ENCODE measurements at places on chromosomes 16 and 17. TPM values are rescaled to one million over a fixed set of nuclear protein-coding genes. Genes with fewer than 3 reads are reported as not detected.
A peak's percentile ranks its signal among the peaks of the same experiment; 100 is the strongest.

- no peak for DNase-seq
- peaks cover 10% of the 10 kb centered on the region for H3K36me3 ChIP-seq
- H3K4me3 ChIP-seq: no peak overlapping the region
- H3K4me1 ChIP-seq: no peaks in the 10 kb centered on the region
Observed at GRCh38 chr17:78687944-78688343, 94.1 kb downstream of the CYTH1 start.

DNA sequence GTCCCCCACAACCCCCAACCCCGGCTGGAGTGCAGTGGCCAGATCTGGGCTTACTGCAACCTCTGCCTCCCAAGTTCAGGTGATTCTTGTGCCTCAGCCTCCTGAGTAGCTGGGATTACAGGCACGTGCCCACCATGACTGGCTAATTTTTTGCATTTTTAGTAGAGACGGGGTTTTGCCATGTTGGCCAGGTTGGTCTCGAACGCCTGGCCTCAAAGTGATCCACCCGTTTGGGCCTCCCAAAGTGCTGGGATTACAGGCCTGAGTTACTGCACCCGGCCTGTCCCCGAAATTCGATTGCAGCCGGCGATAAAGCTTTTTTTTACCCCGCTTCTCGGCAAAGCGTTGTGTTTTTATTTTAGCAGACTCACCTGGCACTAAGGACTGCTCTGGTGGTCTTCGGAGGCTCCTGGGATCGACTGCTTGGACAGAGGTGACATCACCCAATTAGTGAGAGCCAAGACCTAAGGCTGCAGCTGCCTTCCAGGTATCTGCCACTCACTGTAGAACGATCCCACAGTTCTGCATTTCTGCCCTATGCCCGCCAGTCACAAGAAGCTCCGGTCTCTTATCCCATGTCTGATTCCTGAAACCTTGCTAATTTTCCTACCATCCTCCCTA lies 82.2 kb upstream of the ARL4D start:
- H3K4me3 ChIP-seq: no peak overlapping the region
- H3K36me3 ChIP-seq: no peaks in the 10 kb centered on the region
- no peak for DNase-seq
- no peak overlapping the region for H3K27ac ChIP-seq
- 0 out of 3 replicates have a peak, but pooled peaks cover 2% of the 10 kb centered on the region for H3K27me3 ChIP-seq
- H3K4me1 ChIP-seq: peaks cover 20% of the 10 kb centered on the region

The MLX gene
- 38.9 TPM for total RNA-seq

- no peaks in the 10 kb centered on the region for H3K27me3 ChIP-seq
- no peak overlapping the region for H3K27ac ChIP-seq
- peaks cover 26% of the 10 kb centered on the region for H3K4me1 ChIP-seq
- H3K36me3 ChIP-seq: peaks cover 19% of the 10 kb centered on the region
- DNase-seq: no peak
Observed at GRCh38 chr17:15998031-15998562, 1.4 kb downstream of the ZSWIM7 start.

GRCh38 chr17:36755586-36755985 lies 154.2 kb downstream of the MRM1 start:
- H3K27me3 ChIP-seq: peaks cover 2% of the 10 kb centered on the region
- no peak overlapping the region for H3K4me3 ChIP-seq
- peaks cover 10% of the 10 kb centered on the region for H3K4me1 ChIP-seq
- no peak overlapping the region for H3K27ac ChIP-seq
- H3K36me3 ChIP-seq: no peaks in the 10 kb centered on the region
- DNase-seq: peak; percentile 20

DNA sequence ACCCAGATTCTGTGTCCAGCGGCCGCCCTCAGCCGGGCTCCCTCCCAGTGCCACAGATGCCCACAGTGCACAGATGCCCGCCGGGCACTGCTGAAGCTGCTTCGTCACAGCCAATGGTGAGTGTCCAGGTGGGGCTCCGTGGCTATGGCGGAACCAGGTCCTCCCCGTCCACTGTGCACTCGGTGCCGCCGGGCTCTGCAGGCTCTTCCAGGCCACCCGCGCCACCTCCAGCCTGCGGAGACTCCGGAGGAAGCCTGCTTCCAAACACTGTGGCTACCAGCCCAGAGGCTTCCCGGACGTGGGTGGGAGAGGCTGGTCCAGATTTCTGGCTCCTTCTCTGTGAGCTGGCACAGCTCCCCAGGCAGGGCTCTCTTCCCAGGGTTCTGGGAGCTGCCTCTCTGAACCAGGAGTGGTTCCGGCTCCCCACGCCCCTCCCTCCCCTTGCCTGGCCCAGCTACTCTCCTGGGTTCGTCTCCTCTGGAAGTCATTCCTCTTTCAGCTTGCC lies 2.8 kb upstream of the PYCR1 start:
- H3K4me1 ChIP-seq: peaks cover 78% of the 10 kb centered on the region
- no peak overlapping the region for H3K4me3 ChIP-seq
- DNase-seq: no peak
- peaks cover 33% of the 10 kb centered on the region for H3K27me3 ChIP-seq
- H3K36me3 ChIP-seq: peaks cover 6% of the 10 kb centered on the region

DNA sequence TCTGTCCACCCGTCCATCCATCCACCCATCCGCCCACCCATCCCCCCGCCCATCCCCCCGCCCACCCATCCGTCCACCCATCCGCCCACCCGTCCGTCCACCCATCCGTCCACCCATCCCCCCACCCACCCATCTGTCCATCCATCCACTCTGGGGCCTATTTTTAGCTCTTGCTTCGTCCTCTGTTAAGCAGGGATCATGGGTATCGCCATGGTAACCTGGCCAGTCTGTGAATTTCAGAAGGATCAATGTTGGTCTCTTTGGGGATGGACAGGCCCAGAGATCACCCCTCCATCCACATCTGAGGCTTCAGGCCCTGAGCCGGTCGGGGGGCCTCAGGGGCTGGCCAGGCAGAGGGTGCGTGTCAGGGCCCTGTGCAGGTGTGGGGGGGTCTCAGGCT lies 15.2 kb upstream of the DPEP1 start:
- DNase-seq: no peak
- H3K4me1 ChIP-seq: peaks cover 21% of the 10 kb centered on the region
- H3K4me3 ChIP-seq: no peak overlapping the region
- peaks cover 12% of the 10 kb centered on the region for H3K27me3 ChIP-seq
- no peak overlapping the region for H3K27ac ChIP-seq
- H3K36me3 ChIP-seq: no peaks in the 10 kb centered on the region

The NT5C gene
- total RNA-seq: 31.4 TPM

DNA sequence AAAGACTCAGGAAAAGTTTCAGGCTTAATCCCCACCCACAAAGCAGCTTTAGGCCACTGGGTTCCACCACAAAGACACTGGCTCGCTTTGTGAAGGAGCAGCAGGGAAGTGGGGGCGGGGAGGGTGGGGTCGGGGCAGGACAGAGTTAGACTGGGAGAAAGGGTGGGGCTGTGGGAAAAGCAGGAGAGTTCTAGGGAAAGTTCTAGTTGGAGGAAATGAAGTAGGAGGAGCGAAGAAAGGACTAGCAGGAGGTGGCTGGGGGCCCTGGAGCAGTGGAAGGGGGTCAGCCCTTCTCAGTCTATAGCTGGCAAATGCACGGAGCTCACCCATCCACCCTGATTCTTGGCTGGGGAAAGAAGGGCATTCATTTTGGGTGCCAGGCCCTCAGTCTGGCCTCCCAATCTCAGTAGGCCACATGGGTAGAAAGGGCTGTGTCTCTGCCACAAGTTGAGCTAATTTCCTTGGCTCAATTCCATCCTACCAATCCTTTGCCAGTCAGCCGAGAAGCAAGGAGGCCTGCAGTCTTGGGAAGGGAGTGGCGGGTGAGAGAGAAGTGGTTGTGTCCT lies 4.6 kb downstream of the INPP5K start:
- H3K27me3 ChIP-seq: no peaks in the 10 kb centered on the region
- no peak overlapping the region for H3K4me3 ChIP-seq
- H3K4me1 ChIP-seq: peaks cover 24% of the 10 kb centered on the region
- no peak overlapping the region for H3K27ac ChIP-seq
- peaks cover 4% of the 10 kb centered on the region for H3K36me3 ChIP-seq
- DNase-seq: no peak

DNA sequence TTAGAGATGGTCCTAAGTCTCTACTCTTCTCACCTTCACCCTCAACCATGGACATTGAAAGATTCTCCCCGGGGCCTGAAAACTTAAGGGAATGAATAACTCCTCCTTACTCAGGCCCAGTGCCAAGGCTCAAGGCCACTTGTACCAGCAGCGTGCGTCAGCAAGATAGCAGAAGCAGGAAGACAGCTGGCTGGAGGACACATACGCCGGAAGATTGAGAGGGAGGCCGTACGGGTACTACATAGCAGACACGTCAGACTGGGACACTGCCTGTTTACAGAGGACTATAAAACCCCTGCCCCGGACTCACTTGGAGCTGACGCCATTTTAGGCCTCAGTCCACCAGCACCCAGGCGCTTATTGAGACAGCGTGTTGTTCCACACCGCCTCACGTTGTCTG lies 75.8 kb upstream of the MED13 start:
- H3K4me1 ChIP-seq: peaks cover 7% of the 10 kb centered on the region
- H3K27me3 ChIP-seq: no peaks in the 10 kb centered on the region
- DNase-seq: no peak
- no peak overlapping the region for H3K4me3 ChIP-seq

DNA sequence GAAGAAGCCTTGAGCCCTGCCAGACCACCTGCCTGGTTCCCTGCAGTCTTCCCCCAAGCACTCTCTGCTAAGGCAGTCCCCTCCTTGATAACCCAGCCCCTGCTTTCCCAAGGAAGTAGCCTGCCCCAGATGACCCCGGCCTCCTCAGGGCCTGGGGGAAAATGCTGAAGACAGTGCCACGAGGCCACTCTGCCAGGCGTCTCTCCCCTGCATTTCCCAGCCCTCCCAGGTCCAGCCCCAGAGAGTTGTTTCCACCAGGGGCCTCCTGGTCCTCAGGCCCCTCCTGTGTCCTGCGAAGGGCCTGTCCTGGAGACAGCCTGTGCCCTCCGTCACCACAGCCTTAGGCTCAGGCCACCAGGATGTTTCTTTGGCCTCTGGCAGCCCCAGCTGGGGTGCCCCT lies 96.4 kb downstream of the CCDC182 start:
- peaks cover 23% of the 10 kb centered on the region for H3K36me3 ChIP-seq
- DNase-seq: no peak
- H3K27ac ChIP-seq: no peak overlapping the region
- no peaks in the 10 kb centered on the region for H3K4me1 ChIP-seq
- H3K4me3 ChIP-seq: no peak overlapping the region
- no peaks in the 10 kb centered on the region for H3K27me3 ChIP-seq

The ST6GALNAC2 gene
- total RNA-seq: 0.84 TPM

The CD300H gene
- not detected for total RNA-seq

GRCh38 chr17:43905985-43906852 lies 1.1 kb downstream of the MPP2 start:
- no peaks in the 10 kb centered on the region for H3K36me3 ChIP-seq
- DNase-seq: peak; percentile 47
- H3K4me1 ChIP-seq: peaks cover 29% of the 10 kb centered on the region
- peak overlapping the region; percentile 48 for H3K4me3 ChIP-seq
- peaks cover 85% of the 10 kb centered on the region for H3K27me3 ChIP-seq

DNA sequence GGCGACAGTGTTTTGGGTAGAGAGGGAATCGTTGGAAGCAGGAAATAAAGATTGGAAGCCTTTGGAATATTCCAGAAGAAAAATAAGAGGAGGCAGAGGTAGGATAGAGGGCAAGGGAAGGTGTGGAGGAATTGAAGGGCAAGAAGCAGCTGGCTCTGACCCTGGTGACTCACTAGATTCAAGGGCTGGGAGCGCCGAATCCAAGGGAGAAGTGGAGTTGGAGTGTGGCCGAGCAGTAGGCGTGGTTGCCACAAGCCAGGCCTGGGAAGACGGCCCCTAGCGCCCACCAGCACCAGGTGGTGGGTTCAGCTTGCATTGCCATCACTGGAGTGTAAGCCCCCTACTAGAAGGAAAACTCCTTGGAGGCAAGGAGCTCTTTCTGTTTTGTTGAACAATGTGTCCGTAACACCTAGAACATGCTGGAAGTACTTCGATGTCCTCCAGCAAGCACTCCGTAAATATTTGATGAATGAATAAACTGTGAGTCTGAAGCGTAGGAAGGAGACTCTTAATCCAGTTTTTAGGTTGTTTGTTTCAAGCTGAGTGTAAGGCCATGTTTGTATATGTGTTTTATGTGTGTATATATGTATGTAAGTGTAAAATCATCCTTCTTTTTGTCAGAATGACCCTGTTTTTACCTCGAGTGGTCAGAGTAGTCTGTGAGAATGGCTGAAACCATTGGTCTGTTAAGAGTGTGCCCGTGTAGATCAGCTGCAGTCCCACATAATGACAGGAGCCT lies 139.5 kb downstream of the CMIP start:
- no peak for DNase-seq
- peaks cover 6% of the 10 kb centered on the region for H3K36me3 ChIP-seq
- H3K4me1 ChIP-seq: peaks cover 74% of the 10 kb centered on the region
- no peak overlapping the region for H3K27ac ChIP-seq

- DNase-seq: peak; percentile 90
- H3K27me3 ChIP-seq: no peaks in the 10 kb centered on the region
Observed at GRCh38 chr16:2039274-2040031, 8.2 kb downstream of the NTHL1 start.

The PIGL gene
- 28.5 TPM for total RNA-seq

The MYH3 gene
- 1.6 TPM for total RNA-seq

GRCh38 chr17:512926-513325 lies 160.3 kb upstream of the RPH3AL start:
- no peak for DNase-seq
- H3K36me3 ChIP-seq: no peaks in the 10 kb centered on the region
- no peak overlapping the region for H3K4me3 ChIP-seq
- no peak overlapping the region for H3K27ac ChIP-seq
- no peaks in the 10 kb centered on the region for H3K4me1 ChIP-seq

DNA sequence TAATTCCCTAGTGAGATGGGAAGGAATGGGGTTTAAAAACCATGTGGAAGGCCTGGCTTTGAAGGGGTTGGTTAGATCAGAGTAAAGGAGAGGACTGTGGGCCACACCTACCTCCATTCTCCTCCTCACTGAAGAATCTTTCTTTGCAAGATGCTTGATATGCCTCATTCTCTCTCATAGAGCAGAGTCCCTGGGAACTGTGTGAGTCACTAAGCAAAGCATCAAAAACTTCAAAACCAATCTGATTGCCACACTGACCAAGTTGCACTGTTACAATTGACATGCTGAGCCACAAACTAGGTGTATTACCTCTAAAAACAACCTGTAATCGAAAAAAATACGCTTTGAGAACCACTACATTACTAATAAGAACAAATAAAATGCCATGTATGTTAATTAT lies 2.0 kb downstream of the TUBD1 start:
- no peak overlapping the region for H3K27ac ChIP-seq
- peaks cover 36% of the 10 kb centered on the region for H3K4me1 ChIP-seq

All from HepG2 (cell line).